K562 (cell line): ENCODE measurements at places on chromosomes 12 and 14. TPM values are rescaled to one million over a fixed set of nuclear protein-coding genes. Genes with fewer than 3 reads are reported as not detected.

SLC10A1 gene
- total RNA-seq: not detected in 2 replicates

SERPINA4 gene
- total RNA-seq: not detected in 2 replicates

MYF5 gene
- total RNA-seq: not detected in 2 replicates

- no peaks in the 10 kb centered on the region for H3K27me3 ChIP-seq
- H3K4me1 ChIP-seq: no peaks in the 10 kb centered on the region; the same call in 1 of the 3 replicates
- H3K4me3 ChIP-seq: peak overlapping the region; percentile 74
- no peak for DNase-seq
Measured at GRCh38 chr14:58297412-58297761, 968 bp upstream of the ARID4A start.

DNA sequence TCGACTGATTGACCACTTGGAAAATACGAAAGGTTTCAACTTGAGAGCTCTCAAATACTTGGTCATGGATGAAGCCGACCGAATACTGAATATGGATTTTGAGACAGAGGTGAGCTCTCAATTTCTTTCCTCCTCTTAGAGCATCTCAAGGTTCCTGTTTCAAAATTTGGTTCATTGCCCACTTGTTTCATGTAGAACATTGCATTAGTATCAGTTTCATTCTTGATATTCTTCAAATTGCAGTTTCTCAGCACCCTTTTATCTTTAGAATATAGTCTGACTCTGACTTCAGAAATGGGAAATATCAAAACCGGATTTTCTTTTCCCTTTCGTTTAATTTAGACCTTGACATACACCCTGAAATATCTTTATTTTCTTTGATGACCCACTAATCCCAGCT lies 8.8 kb downstream of the DDX47 start:
- peaks cover 86% of the 10 kb centered on the region for H3K36me3 ChIP-seq
- H3K27me3 ChIP-seq: no peaks in the 10 kb centered on the region
- no peaks in the 10 kb centered on the region; the same call in 1 of the 2 replicates for H3K4me1 ChIP-seq
- no peak overlapping the region for H3K27ac ChIP-seq

GRCh38 chr14:67524634-67524963 lies 8.5 kb upstream of the PLEKHH1 start:
- H3K36me3 ChIP-seq: no peaks in the 10 kb centered on the region
- H3K27ac ChIP-seq: no peak overlapping the region
- H3K27me3 ChIP-seq: peaks cover 6% of the 10 kb centered on the region; the same call in 1 of the 3 replicates
- H3K4me3 ChIP-seq: no peak overlapping the region
- H3K4me1 ChIP-seq: no peaks in the 10 kb centered on the region
- no peak for DNase-seq

GRCh38 chr12:84641940-84642545 lies 270.6 kb downstream of the SLC6A15 start:
- no peak for DNase-seq
- no peaks in the 10 kb centered on the region for H3K4me1 ChIP-seq
- no peak overlapping the region for H3K4me3 ChIP-seq
- H3K27me3 ChIP-seq: no peaks in the 10 kb centered on the region

GRCh38 chr12:8584004-8584403 lies 28.7 kb downstream of the AICDA start:
- no peak overlapping the region for H3K27ac ChIP-seq
- no peak overlapping the region for H3K4me3 ChIP-seq
- H3K36me3 ChIP-seq: no peaks in the 10 kb centered on the region
- H3K27me3 ChIP-seq: no peaks in the 10 kb centered on the region
- no peak for DNase-seq
- no peaks in the 10 kb centered on the region for H3K4me1 ChIP-seq

GRCh38 chr14:97120204-97120603 lies 323.0 kb downstream of the VRK1 start:
- H3K27me3 ChIP-seq: peaks cover 7% of the 10 kb centered on the region; the same call in 2 of the 3 replicates
- H3K36me3 ChIP-seq: no peaks in the 10 kb centered on the region
- no peak overlapping the region for H3K4me3 ChIP-seq
- no peak overlapping the region for H3K27ac ChIP-seq
- H3K4me1 ChIP-seq: no peaks in the 10 kb centered on the region
- DNase-seq: no peak

GRCh38 chr12:92784356-92784755 lies 81.6 kb downstream of the PLEKHG7 start:
- H3K4me3 ChIP-seq: no peak overlapping the region
- DNase-seq: no peak
- no peaks in the 10 kb centered on the region for H3K27me3 ChIP-seq
- H3K36me3 ChIP-seq: peaks cover 33% of the 10 kb centered on the region; the same call in 2 of the 3 replicates

DNA sequence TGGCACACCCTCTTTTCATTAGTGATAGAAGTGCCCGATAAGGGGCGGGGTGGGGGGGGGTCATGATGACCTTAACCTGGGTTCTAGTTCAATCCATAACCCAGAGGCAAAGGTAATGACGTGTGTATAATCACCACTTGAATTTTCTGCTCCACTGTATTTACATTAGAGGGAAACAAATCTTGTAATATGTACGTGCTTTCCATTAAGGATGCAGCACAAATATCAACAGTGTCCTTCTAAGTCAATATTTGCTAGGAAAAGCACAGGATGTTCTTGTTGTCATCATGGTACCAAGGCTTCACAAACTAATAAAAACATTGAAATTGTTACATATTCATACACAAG lies 121.2 kb upstream of the SLC38A2 start:
- no peak overlapping the region for H3K4me3 ChIP-seq
- no peak overlapping the region for H3K27ac ChIP-seq
- no peaks in the 10 kb centered on the region for H3K4me1 ChIP-seq
- DNase-seq: no peak
- no peaks in the 10 kb centered on the region for H3K27me3 ChIP-seq

DNA sequence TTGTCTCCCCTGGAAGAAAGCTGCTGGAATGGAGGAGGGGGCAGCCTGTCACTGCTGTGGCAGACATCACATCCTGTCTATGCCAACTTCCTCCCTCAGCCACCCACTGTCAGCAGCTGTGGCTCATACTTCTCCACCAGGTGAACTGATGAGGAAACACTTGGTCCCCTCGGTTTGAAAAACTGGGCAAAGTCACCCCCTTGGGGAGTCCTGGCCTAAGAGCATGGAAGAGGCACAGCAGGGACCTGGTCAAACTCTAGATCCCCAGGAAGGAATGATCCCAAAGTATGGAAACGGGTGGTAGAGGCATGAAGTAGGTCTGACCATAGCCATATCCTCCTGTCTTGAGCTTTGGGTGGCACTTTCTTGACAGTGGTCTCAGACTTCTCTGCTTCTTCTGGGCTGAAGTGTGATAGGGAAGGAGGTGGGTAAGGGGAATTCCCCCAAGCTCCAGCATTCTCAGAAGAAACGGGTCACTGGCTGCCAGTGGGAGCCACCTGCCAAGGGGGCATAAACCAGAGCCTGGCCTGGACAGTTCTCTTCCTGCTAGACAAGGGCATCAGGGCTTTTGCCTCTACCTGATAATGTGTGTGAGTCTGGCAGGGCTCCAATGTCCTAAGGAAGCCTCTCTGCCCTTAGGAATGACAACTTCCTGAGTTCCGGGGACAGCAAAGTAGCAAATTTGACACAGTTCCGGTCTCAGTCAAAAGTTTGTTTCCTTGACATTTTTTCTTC lies 36.0 kb downstream of the FMNL3 start:
- no peak overlapping the region for H3K4me3 ChIP-seq
- H3K4me1 ChIP-seq: peaks cover 20% of the 10 kb centered on the region
- no peaks in the 10 kb centered on the region for H3K27me3 ChIP-seq

DNA sequence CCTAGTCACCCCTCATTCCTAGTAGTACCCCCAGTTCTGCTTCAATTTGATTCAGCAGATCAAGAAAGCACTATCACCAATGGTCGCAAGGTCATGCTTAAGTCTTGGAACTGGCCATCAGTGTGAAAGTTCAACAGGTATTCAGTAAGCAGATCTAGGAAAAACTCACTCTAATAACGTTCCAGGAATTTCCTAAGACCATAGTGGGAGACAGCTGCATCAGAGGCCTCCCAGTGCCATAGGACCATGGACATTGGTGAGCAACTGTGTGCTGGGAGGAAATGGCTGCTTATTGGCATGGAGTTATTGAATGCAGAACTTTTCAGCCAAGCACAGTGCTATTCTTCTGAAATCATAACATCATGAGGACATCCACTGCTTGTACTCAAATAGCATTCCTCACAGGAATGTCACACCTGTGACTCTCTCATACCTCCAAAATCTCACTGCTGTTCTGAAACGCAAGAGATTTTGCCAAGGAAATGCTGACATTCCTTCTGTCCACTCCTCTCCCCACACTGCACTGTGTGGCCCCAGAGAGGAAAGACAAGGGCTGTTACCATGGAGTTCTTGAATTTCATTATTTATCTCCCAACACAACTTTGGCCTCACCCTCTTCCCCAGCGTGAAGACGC lies 30.9 kb upstream of the MDM2 start:
- H3K27ac ChIP-seq: no peak overlapping the region
- H3K4me1 ChIP-seq: no peaks in the 10 kb centered on the region; the same call in 1 of the 2 replicates
- no peak for DNase-seq
- no peaks in the 10 kb centered on the region for H3K27me3 ChIP-seq
- H3K4me3 ChIP-seq: no peak overlapping the region
- H3K36me3 ChIP-seq: no peaks in the 10 kb centered on the region

DNA sequence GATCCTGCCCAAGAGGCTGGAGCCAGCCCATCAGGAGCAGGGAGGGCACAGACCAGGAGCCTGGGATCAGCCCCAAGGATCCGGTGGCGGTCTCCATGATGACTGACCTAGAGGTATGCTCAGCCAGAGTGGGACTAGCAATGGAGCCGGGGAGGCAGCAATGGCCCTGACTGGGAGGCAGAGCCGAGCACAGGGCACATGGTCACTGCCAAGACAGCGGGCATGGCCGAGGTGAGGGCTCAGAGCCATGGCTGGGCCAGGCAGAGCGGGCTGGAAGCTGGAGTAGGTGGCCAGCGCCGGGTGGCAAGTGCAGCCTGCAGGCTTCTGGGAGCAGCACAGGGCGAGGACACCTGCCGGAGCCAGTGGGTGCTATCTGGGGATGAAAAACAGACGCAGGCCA lies 259.3 kb downstream of the BCL11B start:
- H3K27ac ChIP-seq: no peak overlapping the region
- H3K36me3 ChIP-seq: no peaks in the 10 kb centered on the region
- H3K27me3 ChIP-seq: no peaks in the 10 kb centered on the region

DNA sequence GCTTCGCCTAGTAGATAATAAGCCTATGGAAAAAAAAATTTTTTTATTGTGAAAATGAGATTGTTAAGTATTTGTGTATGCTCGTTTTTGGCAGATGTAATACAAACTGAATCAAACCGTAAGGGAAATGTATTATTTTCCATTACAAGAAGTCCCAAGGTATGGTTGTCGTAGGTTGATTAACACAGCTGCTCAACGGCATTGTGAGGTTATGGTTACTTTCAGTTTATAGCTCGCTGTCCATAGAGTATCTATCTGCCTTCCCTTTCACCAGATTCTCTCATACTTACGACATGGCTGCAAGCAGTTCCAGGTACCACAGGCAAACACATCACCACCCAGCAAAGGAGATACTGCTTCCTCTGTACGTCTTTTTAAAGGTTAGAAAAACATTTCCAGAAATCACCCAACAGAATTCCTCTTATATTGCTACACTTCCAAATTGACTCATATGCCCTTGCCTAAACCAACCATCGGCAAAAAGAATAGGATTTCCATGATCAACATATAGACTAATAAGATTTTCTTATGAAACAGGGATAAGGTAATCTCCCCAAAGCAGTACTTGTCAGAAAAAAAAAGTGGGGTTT lies 338.6 kb downstream of the SYT1 start:
- no peak overlapping the region for H3K4me3 ChIP-seq
- H3K27me3 ChIP-seq: no peaks in the 10 kb centered on the region
- no peak for DNase-seq
- no peak overlapping the region for H3K27ac ChIP-seq

- H3K27ac ChIP-seq: peak overlapping the region; percentile 69; the same call in 2 of the 3 replicates
- no peaks in the 10 kb centered on the region for H3K36me3 ChIP-seq
- H3K4me1 ChIP-seq: peaks cover 11% of the 10 kb centered on the region; the same call in 2 of the 3 replicates
- no peak overlapping the region for H3K4me3 ChIP-seq
Measured at GRCh38 chr14:92759679-92760523, 11.5 kb upstream of the LGMN start.

DNA sequence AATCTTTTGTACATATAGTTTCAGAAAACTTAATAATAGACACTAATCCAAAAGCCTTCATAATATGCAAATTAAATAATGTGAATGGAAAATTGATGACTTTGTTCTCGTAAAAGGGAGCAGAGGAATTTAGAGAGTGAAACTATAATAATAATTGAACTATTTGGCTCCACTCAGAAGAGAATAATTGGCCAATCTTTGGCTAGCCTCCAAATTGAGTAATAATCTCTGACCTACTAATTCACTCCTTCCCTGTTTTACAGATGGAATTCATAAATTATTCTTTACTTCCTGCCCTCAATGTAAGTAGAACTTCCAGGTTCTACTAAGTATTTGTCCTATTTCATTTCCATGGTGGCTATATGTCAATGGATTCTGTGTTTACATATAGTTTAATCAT lies 15.8 kb downstream of the TRIM9 start:
- H3K4me3 ChIP-seq: no peak overlapping the region
- H3K36me3 ChIP-seq: no peaks in the 10 kb centered on the region
- no peaks in the 10 kb centered on the region for H3K4me1 ChIP-seq
- H3K27ac ChIP-seq: no peak overlapping the region

DNA sequence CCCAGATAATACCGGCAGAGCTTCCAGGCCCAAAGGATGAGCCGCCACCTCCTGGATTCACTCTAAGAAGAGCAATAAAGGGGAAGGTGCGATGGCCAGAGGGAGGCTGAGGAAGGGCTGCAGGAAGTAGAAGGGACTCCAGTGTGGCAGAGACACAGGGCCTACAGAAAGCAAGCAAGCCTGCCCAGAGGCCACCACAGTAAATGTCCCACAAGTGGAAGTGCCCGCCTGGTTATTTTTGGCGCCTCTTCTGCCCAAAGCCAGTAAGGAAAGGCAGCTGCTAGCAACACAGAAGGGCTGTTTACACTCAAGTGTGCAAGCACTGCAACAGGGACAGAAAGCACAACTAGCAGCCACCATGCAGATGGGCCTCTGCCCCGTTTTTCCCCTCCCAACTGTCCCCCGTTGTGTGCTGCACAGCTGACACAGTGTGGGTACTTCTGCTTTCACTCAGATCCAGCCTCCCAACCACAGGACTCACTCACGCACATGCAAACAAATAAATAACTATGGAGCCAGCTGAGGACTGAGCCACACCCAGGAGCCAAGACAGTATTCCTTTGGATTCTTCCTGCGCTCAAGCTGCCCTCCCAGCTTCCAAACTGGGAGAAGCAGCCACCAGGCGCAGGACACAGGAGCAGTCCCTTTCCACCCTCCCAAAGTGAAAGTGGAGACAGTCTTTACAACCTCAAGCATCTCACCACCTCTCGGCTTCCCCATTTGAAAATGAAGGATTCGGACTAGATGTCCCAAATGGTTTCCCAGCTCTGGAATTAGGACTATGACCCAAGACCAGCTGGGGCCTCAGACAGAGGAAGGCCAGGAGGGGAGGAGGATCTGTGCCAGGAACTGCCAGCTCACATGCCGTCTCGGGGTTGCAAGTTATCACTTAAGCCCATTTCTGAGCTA lies 40.0 kb upstream of the PNMA1 start:
- peaks cover 74% of the 10 kb centered on the region for H3K4me1 ChIP-seq
- peaks cover 52% of the 10 kb centered on the region; the same call in 2 of the 3 replicates for H3K36me3 ChIP-seq
- H3K27me3 ChIP-seq: no peaks in the 10 kb centered on the region
- H3K4me3 ChIP-seq: peak overlapping the region; percentile 33
- DNase-seq: no peak
